NCI-H460 (cell line): ENCODE measurements at places on chromosomes 6 and 20. TPM values are rescaled to one million over a fixed set of nuclear protein-coding genes. Genes with fewer than 3 reads are reported as not detected.

Gene FHL5
- not detected in 2 replicates for total RNA-seq

Gene SLC22A7
- not detected in 2 replicates for total RNA-seq

Gene IL17F
- not detected in 2 replicates for total RNA-seq

Gene BTN1A1
- not detected in 2 replicates for total RNA-seq

Gene GATA5
- total RNA-seq, result 0.26 and 0.52 TPM in 2 replicates

Gene ADTRP
- 0.25 TPM in 1 of 2 replicates, not detected in the other for total RNA-seq

Gene TMEM170B
- 11.1 and 15.0 TPM in 2 replicates for total RNA-seq

Gene GPSM3
- 0.92 and 1.4 TPM in 2 replicates for total RNA-seq

Gene NOTCH4
- 1.5 and 1.7 TPM in 2 replicates for total RNA-seq

Gene TCF15
- 0.32 TPM in 1 of 2 replicates, not detected in the other for total RNA-seq

Gene SIRPG
- total RNA-seq, result not detected in 2 replicates

Gene GSTA3
- total RNA-seq, result not detected in 2 replicates

Gene RGS19
- 12.6 and 15.0 TPM in 2 replicates for total RNA-seq

Gene ACTL10
- not detected in 2 replicates for total RNA-seq

Gene SRMS
- total RNA-seq, result not detected in 2 replicates

Gene COL19A1
- 0.12 TPM in 1 of 2 replicates, not detected in the other for total RNA-seq

Gene POU5F1
- total RNA-seq, result not detected in 2 replicates

Gene ASIP
- total RNA-seq, result not detected in 2 replicates

Gene TTLL9
- total RNA-seq, result not detected in 2 replicates

Gene TTK
- 51.2 and 60.2 TPM in 2 replicates for total RNA-seq

Gene MYBL2
- total RNA-seq, result 25.7 and 26.1 TPM in 2 replicates

Gene SEL1L2
- not detected in 2 replicates for total RNA-seq

Gene ADGRF5
- 0.05 TPM in 1 of 2 replicates, not detected in the other for total RNA-seq

Gene CDC40
- 17.5 and 20.3 TPM in 2 replicates for total RNA-seq

Gene MAP7
- 57.8 and 60.7 TPM in 2 replicates for total RNA-seq

Gene ARFGEF3
- 0.62 and 0.78 TPM in 2 replicates for total RNA-seq

Gene DHX35
- 12.1 TPM in 2 replicates for total RNA-seq

Gene MARCKS
- total RNA-seq, result 10.1 and 11.1 TPM in 2 replicates

Gene NINL
- 1.6 and 2.8 TPM in 2 replicates for total RNA-seq

Gene SLC17A1
- not detected in 2 replicates for total RNA-seq

Gene FOXS1
- not detected in 2 replicates for total RNA-seq

Gene MAS1
- not detected in 2 replicates for total RNA-seq

Gene CLPSL1
- not detected in 2 replicates for total RNA-seq

Gene TBX18
- total RNA-seq, result 7.8 and 11.8 TPM in 2 replicates

Gene KCNK15
- 1.0 and 1.2 TPM in 2 replicates for total RNA-seq

Gene MAFB
- total RNA-seq, result 0.09 TPM in 1 of 2 replicates, not detected in the other

Gene GNAS-AS1
- total RNA-seq, result 1.7 and 1.8 TPM in 2 replicates

Gene PGBD1
- 4.5 and 5.2 TPM in 2 replicates for total RNA-seq

Gene SAMD10
- total RNA-seq, result 2.6 and 3.6 TPM in 2 replicates
